ENCODE measurements at places on chromosomes 3 and 15. TPM values are rescaled to one million over a fixed set of nuclear protein-coding genes. Genes with fewer than 3 reads are reported as not detected.

RARRES1 gene
- 24.5 TPM for total RNA-seq

VEPH1 gene
- 1.6 TPM for total RNA-seq

CBLB gene
- 46.2 TPM for total RNA-seq

DNA sequence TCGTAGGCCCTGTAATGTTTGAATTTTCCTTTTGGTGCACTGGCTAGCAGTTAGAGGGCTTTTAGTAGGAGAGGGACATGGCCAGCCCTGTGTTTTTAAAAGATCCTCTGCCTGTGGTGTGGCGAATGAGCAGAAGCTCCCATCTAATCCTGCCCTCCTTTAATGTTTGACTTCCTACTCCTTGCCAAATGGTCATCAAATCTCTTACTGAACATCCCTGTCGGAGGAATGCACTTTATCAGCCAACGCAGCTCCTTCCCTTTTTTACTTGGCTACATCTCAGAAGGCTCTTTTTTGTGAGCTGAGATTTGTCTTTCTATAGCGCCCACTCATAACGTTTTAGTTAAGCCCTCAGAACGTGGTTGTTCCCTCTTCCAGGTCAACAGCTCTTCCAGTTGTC, 44.8 kb downstream of the MAP2K5 start:
- H3K36me3 ChIP-seq, result no peaks in the 10 kb centered on the region
- H3K27ac ChIP-seq, result no peak overlapping the region
- no peak for ATAC-seq
- H3K4me3 ChIP-seq, result no peak overlapping the region

GRCh38 chr3:195105389-195105788, 165.6 kb downstream of the XXYLT1 start:
- H3K4me3 ChIP-seq, result no peak overlapping the region
- H3K4me1 ChIP-seq, result peaks cover 4% of the 10 kb centered on the region
- H3K27me3 ChIP-seq, result no peaks in the 10 kb centered on the region
- H3K27ac ChIP-seq, result no peak overlapping the region

DNA sequence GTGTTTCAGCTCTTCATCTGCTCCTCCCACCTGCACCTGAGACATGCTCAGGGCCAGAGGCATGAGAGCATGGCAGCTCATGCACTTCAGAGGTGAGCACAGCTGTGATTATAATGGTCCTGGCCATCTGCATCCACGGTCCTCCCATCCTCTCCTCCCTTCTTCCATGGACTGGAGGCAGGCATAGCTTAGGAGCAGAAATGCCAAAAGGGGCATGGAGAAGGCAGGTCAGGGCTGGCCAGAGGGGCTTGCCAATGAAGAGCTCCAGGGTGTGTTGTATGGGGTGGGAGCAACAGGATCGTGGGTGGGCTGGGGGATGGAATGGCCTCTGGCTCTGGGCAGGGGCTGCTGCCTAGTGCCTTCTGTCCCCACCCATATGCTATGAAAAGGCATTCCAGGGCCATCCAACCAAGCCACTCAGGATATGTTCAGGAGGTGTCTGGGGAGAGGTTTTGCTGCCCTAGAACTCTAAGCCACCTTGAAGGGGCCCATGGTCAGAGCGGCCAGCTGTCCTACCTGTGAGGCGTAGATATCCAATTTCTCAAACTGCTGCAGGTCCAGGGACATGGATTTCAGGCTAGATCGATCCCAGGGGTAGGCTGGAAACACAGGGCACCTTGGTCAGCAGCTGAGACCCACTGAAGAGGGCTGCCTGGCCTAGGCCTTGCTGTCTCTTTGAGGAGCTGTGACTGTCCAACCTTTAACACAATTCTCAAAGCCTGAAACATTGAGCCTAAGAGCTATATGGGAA, 26.1 kb downstream of the KY start:
- no peaks in the 10 kb centered on the region for H3K4me1 ChIP-seq
- H3K36me3 ChIP-seq, result no peaks in the 10 kb centered on the region
- no peaks in the 10 kb centered on the region for H3K27me3 ChIP-seq
- ATAC-seq, result no peak

- no peaks in the 10 kb centered on the region for H3K27me3 ChIP-seq
- H3K4me1 ChIP-seq, result peaks cover 89% of the 10 kb centered on the region
- no peaks in the 10 kb centered on the region for H3K36me3 ChIP-seq
Observed at GRCh38 chr3:14436954-14437281, 34.5 kb downstream of the SLC6A6 start.

DNA sequence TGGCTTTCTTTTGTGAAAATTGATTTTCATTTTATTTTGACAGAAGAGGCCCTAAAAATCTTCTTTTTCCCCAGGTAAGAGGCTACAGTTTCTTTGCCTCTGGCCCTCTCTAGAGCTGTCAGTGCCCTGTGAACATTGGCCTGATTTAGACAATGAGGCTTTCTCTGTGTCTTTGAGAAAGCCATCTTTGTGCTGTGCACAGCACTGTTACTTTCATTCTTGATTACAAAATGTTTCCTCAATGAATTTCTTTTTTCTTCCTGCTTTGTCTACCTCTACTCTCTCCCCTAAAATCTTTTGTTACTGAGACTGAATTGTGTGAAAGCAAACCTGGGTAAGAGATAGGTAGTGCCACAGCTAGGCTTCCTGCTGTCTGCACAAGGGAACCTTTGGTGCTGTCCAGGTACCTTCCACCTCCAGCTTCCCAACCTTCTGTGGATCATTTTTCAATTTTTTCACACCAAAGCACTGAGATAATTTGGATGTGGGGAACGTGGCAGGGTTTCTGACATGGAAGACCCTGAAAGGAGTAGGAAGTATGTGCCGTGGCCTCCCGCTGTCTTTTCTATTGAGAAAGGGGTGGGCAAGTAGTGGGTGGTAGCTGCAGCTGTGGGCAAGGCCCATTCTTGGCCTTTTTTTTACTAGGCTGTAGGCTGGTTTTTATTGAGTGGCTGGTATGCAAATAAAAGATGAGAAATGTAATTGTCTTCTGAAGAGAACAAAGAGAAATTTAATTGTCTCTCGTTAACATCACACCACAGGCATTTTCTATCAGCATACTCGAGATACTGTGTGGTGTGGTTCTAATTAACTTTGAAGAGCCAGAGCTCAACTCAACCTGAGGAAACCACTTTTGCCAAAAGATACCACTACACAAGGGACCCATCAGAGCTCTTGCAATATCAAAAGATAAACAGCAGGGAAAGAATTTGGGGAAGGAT, 21.0 kb downstream of the RAB8B start:
- no peaks in the 10 kb centered on the region for H3K36me3 ChIP-seq
- peak overlapping the region; percentile 43 for H3K27ac ChIP-seq
- peaks cover 56% of the 10 kb centered on the region for H3K4me1 ChIP-seq
- no peak for ATAC-seq
- no peaks in the 10 kb centered on the region for H3K27me3 ChIP-seq

- no peaks in the 10 kb centered on the region for H3K27me3 ChIP-seq
- no peaks in the 10 kb centered on the region for H3K36me3 ChIP-seq
- H3K4me1 ChIP-seq, result no peaks in the 10 kb centered on the region
- H3K4me3 ChIP-seq, result no peak overlapping the region
- no peak overlapping the region for H3K27ac ChIP-seq
Observed at GRCh38 chr15:84813435-84813834, 3.7 kb upstream of the ALPK3 start.

DNA sequence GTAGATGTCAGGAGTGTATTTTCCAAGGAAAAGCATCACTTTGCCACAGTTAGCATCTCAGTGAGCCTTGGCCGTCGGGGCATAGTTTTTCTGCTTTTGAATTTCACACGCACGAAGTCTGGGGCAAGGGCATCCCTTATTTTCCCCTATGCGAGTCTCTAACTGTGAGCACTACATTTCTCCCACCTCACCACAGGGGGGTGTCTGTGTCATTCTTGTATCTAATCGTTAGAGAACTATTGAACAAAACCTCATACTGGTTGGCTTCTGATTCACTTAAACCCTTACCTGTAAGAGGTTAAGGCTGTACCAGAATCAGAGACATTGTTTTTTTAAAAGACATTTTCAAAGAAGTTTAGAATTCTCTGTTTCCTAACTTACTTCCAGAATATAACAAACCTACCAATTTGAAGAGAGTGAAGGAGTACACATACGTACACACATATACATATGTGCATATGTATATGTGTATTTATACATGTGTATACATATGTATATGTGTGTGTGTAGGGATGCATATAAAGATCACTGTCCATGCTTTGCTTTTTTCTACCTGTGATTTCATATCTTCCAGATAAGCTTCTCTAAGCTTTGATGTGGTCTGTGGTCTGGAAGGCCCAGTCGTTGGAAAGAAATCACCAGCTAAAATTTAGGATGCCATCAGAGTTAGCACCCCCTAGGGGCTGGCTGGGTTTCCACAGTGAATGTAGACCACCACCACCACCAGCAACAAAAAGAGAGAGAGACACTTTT, 49.4 kb downstream of the MYZAP start:
- no peak overlapping the region for H3K27ac ChIP-seq
- H3K36me3 ChIP-seq, result peaks cover 83% of the 10 kb centered on the region
- no peak overlapping the region for H3K4me3 ChIP-seq
- peaks cover 6% of the 10 kb centered on the region for H3K4me1 ChIP-seq
- no peaks in the 10 kb centered on the region for H3K27me3 ChIP-seq

GRCh38 chr3:107110596-107111305, 266.5 kb upstream of the CCDC54 start:
- no peak overlapping the region for H3K4me3 ChIP-seq
- H3K4me1 ChIP-seq, result no peaks in the 10 kb centered on the region
- H3K27ac ChIP-seq, result no peak overlapping the region
- H3K27me3 ChIP-seq, result no peaks in the 10 kb centered on the region
- no peaks in the 10 kb centered on the region for H3K36me3 ChIP-seq

GRCh38 chr15:48645558-48646330, at the start of gene FBN1:
TSS of gene FBN1 (minus strand) at chr15:48645709. CDS start at chr15:48644769, 940 bp downstream.
- H3K27me3 ChIP-seq, result no peaks in the 10 kb centered on the region
- peak within 1 kb of the TSS; percentile 95 for H3K27ac ChIP-seq
